Upper lobe of left lung (tissue), 6 donors: ENCODE measurements at places on chromosomes 12 and 14. TPM values are rescaled to one million over a fixed set of nuclear protein-coding genes. Genes with fewer than 3 reads are reported as not detected.
A peak's percentile ranks its signal among the peaks of the same experiment; 100 is the strongest.

- no peaks in the 10 kb centered on the region for H3K36me3 ChIP-seq
- no peak overlapping the region for H3K27ac ChIP-seq
- no peaks in the 10 kb centered on the region for H3K27me3 ChIP-seq
- no peaks in the 10 kb centered on the region for H3K4me1 ChIP-seq
Observed at GRCh38 chr12:22828066-22828465, 203.1 kb downstream of the ETNK1 start.

DNA sequence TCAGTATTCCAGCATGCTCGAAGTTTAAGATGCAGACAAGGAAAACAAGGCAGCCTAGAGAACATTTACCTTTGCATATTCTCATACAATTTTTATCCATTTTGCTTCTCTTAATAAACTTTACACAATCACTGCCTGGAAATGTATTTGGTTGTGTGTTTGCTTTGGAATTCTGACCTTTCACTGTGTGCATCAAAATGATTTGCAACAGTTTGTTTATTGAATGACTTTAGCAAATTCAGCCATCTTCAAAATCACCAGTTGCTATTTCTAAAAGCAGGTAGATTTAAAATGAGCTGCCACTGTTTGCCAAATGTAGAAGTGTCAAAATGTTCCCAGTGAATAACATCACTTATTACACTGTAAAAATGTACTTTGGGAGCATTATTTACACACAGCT, 669.9 kb downstream of the SLC16A7 start:
- H3K36me3 ChIP-seq, result no peaks in the 10 kb centered on the region
- no peak overlapping the region for H3K4me3 ChIP-seq
- H3K4me1 ChIP-seq, result no peaks in the 10 kb centered on the region
- H3K27ac ChIP-seq, result no peak overlapping the region
- no peaks in the 10 kb centered on the region for H3K27me3 ChIP-seq
- DNase-seq, result no peak

- no peak for DNase-seq
- H3K4me1 ChIP-seq, result peaks cover 12% of the 10 kb centered on the region
- no peaks in the 10 kb centered on the region for H3K27me3 ChIP-seq
- H3K27ac ChIP-seq, result peak overlapping the region; percentile 18
- H3K4me3 ChIP-seq, result no peak overlapping the region
- H3K36me3 ChIP-seq, result no peaks in the 10 kb centered on the region
Observed at GRCh38 chr12:3004655-3005565, 45.7 kb downstream of the TEAD4 start.

DNA sequence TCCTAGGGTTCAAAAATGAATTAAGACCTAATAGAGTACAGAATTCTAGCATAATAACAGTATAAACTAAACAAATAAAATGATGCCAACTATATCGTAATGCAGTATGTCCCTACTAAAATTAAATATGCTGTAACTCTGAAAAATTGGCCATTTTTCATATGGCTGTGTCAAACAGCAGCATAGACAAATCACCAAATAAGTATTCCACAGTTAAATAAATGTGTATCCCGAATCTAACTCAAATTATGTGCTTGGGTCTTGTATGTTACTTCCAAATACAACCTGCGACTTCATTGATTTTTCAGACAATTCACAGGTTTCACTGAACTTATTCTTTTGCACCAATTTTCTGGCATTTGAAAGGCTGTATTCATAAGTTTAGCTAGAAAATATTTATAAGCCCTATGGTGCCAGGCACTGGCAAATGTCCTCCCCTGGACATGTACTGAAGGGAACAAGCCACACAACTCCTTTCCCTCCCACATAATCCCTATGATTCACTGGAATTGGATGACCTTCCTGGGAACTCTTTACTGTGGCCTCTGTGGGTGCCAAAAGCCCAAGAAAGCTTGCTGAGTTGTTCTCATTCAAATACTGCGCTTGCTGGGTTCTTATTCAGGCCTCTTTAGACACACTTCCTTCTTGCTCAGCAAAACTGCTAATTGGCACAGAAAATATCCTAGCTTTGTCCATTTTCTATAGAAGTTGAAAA, 108.8 kb downstream of the KITLG start:
- no peak for DNase-seq
- no peaks in the 10 kb centered on the region for H3K36me3 ChIP-seq
- no peak overlapping the region for H3K4me3 ChIP-seq
- H3K27me3 ChIP-seq, result no peaks in the 10 kb centered on the region
- H3K4me1 ChIP-seq, result no peaks in the 10 kb centered on the region

DNA sequence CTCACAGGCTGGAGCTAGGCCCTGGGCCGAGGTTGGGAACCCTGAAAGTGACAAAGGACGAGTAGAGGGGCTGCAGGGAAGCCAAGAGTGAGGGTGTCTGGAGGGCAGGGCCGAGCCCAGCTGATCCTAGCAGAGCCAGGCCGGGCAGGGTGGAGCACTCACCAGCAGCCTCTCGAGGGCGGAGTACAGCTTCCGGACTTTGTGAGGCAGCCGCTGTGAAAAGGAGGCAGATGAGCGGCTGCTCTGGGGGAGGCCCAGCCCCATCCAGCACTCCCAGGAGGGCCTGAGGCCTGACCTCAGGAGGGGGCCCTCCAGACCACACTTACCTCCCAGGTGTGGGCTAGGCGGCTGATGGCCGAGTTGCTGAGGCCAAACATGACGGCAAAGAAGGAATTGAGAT, 14.7 kb upstream of the ENDOU start:
- no peak overlapping the region for H3K4me3 ChIP-seq
- H3K27ac ChIP-seq, result peak overlapping the region; percentile 74
- H3K36me3 ChIP-seq, result no peaks in the 10 kb centered on the region
- H3K27me3 ChIP-seq, result no peaks in the 10 kb centered on the region

Gene CRADD
- total RNA-seq, result 13.7 TPM

Gene BDKRB2
- not detected for total RNA-seq

Gene DAO
- total RNA-seq, result not detected

Gene TMCC3
- total RNA-seq, result 5.4 TPM
